Effector CD4-positive, alpha-beta T cell (primary cell): ENCODE measurements at places on chromosomes 6 and 20.

- no peak for DNase-seq
These were observed 381 bp downstream of the MAP3K7 start for GRCh38 chr6:90586546-90586835.

GRCh38 chr6:157597461-157598312 lies 216.7 kb downstream of the ZDHHC14 start:
- DNase-seq: peak; percentile 16

DNA sequence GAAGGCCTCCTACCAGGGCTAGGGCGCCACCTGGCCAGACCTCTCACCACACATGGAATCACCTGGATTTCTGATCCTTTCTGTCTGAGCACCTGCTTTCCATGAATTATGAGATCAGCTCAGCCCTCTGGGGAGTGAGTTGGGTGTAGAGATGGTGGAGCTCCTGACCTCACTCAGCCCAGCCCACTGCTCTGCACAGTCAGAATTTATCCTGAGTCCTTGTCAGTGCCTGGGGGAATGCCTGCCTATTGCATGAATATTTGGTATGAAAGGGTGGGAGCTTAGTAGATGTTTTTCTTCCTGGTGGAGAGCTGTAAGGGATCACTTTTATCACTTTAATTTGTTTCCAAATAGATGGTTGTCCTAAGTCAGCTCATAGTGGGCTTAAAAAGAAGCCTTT lies 47.5 kb downstream of the DTD1 start:
- DNase-seq: no peak

DNA sequence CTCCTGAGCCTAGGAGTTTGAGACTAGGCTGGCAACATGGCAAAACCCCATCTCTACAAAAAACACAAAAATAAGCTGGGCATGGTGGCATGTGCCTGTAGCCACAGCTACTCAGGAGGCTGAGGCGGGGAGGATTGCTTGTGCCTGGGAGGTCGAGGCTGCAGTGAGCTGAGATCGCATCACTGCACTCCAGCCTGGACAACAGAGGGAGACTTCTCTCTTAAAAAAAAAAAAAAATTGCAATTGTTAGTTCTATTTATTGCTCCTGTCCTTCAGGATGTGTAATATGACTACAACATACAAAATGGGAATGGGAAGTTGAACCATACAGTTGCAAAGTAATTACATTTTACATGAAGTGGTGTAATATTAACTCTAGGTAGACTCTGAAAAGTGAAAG lies 8.1 kb upstream of the AARS2 start:
- no peak for DNase-seq

GRCh38 chr6:11111769-11112437 lies 378 bp upstream of the ERVFRD-1 start:
- DNase-seq: no peak

DNA sequence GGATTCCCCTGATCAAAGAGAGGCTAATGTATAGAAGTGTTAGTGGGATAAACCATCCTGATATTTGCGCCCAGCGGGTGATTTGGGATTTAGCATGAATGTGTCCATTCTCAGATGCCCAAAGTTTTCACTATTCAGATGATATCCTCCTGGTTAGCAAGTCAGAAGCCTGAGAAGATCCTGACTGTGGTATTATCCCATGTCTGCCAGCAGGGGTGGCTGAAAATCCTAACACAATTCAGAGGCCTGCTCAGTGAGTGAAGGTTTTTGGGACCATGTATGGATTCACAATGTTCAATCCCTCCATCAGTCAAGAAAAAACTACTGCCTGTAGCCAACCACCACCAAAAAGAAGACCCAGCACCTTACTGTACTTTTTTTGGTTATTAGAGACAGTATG lies 34.1 kb upstream of the SPACA1 start:
- no peak for DNase-seq

DNA sequence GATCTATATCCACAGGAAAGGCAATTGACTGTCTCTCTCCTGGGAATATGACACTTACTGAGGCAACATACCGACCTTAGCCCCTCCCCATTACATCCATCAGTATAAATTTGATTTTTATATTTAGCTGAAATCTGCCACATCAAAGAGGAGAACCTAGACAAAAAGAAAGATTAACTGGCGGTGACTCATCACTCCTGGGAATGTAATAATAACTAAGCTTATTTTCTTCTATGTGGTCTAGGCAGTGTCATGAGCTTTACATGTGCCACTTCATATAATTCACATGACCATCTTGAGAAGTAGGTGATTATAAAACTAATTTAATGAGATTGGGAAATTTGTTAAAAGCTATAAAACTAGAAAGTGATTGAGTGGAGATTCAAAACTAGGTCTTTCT lies 520.0 kb upstream of the HS3ST5 start:
- DNase-seq: no peak

- no peak for DNase-seq
These were observed 51.6 kb upstream of the GTSF1L start for GRCh38 chr20:43778375-43778774.

GRCh38 chr20:23415959-23416583 lies 5.2 kb downstream of the NAPB start:
- no peak for DNase-seq

- DNase-seq: no peak
These were observed 146.7 kb downstream of the TTLL2 start for GRCh38 chr6:167471548-167471930.

DNA sequence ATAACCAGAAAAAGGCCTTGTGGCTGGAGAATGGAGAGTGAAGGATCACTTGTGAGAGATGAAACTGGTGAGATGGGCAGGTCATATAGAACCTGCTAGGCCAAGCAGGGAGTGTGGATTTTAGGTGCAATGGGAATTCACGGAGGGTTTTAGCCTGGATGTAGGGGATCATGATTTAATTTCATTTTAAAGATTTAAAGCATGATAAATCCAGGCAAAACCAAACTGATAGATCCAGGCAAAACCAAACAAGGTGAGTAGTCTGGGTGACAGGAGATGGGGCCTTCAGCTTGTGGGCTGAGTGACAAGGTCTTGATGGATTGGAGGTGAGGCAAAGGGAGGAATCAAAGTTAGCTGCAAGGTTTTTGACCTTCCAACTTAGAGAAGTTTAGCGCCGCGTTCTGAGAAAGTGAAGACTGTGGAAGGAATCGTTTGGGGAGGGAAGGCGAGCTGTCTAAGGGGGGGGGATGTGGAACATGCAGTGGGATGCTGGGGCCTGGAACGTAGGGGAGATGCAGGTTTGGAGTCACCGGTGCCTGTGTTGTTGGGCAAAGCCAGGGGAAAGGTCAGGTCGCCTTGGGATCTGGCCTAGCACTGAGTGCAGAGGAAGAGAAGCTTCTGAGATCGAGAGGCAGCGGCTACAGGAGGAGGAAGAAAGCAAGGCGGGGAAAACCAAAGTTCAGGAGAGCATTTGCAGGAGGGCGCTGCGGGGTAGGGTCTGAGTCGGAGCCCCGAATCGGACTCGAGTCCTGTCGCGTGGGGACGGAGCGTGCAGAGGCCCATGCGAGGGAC lies 1.3 kb upstream of the PLCG1 start:
- no peak for DNase-seq

DNA sequence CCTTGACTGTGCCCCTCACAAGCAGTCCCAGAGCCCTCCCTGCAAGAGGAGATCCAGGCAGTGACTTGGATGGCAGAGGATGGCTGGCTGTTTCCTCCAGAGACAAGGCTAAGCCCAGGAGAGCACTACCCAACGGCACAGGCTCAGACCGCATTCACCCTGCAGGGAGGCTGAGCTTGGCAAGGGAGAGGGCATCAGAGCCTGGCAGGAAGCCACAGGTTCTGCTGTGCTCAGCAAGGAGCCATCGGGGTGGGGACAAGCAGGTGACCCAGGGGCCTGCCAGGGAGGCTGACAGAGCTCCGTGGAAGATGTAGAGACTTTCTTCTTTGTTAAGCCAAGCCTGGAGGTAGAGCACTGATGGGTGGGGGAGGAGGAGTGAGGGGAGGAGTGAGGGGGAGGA lies 159.2 kb upstream of the CST7 start:
- no peak for DNase-seq

GRCh38 chr6:16712931-16713484 lies 48.3 kb downstream of the ATXN1 start:
- no peak for DNase-seq

DNA sequence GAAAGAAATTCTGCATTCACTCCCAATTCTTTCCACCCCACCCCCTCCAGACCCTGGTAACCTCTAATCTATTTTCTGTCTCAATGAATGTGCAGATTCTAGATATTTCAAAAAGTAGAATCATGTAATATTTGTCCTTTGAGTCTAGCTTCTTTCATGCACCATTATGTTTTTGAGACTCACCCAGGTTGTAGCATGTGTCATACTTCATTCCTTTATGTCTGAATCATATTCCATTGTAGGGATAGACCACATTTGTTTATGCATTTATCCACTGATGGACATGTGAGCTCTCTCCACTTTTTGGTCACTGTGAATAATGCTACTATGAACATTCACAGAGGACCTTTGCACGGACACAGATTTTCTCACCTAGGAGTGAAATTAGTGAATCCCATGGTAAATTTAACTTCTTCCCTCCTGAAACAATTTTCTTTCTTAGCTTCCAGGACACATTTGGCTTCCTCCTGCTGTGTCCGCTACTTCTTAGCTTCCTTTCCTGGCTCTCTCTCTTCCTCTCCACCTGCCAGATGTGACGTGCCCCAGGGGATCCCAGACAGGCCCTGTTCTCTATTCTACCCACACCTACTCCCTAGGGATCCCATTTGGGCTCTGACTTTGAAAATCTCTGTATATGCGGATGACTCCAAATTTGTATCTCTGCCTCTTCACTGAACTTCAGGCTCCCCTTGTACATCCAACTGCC lies 24.1 kb upstream of the ARFGEF2 start:
- DNase-seq: no peak

- no peak for DNase-seq
These were observed 529.6 kb upstream of the RNF217 start for GRCh38 chr6:124432620-124433019.

- DNase-seq: no peak
These were observed 9.0 kb downstream of the CNR1 start for GRCh38 chr6:88157106-88157505.

DNA sequence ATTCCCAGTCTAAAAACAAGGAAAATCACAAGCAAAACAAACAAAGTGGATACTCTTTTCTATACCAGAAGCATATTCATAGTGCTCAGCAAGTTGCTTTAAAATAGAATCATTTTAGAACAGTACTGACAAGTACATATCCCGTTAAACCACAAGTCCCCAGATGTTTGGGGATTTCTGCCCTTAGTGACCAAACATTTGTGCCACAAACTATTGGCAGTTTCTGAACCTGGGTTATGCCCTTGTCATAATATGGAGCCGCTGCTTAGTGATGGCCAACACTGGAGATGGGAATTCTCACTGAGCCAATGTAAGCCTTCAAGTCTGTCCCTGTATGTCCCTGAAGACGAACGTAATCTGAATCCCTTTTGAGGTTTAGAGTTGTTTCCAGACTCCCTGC lies 436.7 kb upstream of the JAG1 start:
- DNase-seq: no peak

GRCh38 chr6:25387911-25388310 lies 108.7 kb downstream of the CARMIL1 start:
- no peak for DNase-seq

GRCh38 chr20:45011108-45011526 lies 44.8 kb downstream of the STK4 start:
- peak; percentile 41 for DNase-seq

- DNase-seq: no peak
These were observed 5.4 kb downstream of the MLN start for GRCh38 chr6:33798343-33798848.

DNA sequence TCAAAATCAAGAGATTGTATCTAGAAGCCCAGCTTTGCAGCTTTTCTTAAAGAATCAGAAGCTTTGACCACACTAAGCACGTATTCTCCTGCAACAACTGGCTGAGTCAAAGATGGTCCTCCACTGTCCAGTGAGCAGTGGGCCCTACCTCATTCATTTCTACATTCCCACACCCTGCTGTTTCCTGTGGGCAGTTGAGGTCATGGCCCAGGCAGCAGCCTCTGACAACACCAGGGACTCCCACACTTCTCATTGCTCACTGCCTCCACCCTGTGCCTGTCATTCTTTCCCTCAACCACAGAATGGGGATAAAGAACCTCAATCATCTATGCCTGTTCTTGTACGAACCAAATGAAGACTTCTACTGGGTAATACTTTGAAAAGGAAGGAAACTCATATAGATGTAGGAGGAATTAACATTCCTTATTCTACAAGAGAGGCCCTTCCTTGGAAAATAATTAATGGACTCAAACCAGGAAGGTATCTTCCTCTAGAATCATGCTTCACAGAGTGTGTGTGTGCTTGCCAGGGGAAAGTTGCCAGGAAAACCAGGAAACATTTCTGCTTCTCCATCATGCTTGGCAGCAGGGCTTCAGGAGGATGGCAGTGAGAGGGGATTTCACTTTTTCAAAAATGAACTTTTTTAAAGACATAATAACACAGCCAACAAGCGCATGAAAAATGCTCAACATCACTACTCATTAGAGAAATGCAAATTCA lies 191.7 kb upstream of the RIN2 start:
- DNase-seq: no peak
